ENCODE measurements at places on chromosomes 16 and 17. TPM values are rescaled to one million over a fixed set of nuclear protein-coding genes. Genes with fewer than 3 reads are reported as not detected.

Gene CHRNE
- total RNA-seq, result 3.7 TPM

Gene KRT33A
- not detected for total RNA-seq

Gene CCL11
- total RNA-seq, result not detected

Gene LGALS9B
- not detected for total RNA-seq

Gene TLCD2
- total RNA-seq, result 0.19 TPM

Gene CBX8
- 6.5 TPM for total RNA-seq

Gene NAA38
- 15.4 TPM for total RNA-seq

Gene CYLD
- total RNA-seq, result 360 TPM

Gene EFCAB13
- total RNA-seq, result 13.5 TPM

Gene HOXB4
- 0.16 TPM for total RNA-seq

Gene CLEC10A
- 0.96 TPM for total RNA-seq

Gene NTN1
- total RNA-seq, result 0.14 TPM

Gene LCAT
- 6.3 TPM for total RNA-seq

Gene AANAT
- total RNA-seq, result not detected

Gene CNTNAP1
- 4.5 TPM for total RNA-seq
